ENCODE measurements at places on chromosomes 16 and 17.

- DNase-seq: peak; percentile 29
Measured at GRCh38 chr17:65345261-65346005, 208.3 kb downstream of the RGS9 start.

GRCh38 chr17:50594128-50594823, 33.8 kb downstream of the CACNA1G start:
- no peak for DNase-seq

GRCh38 chr16:62253966-62254365, 217.7 kb upstream of the CDH8 start:
- no peak for DNase-seq

- no peak for DNase-seq
Measured at GRCh38 chr16:85372627-85373372, 240.3 kb upstream of the GSE1 start.

DNA sequence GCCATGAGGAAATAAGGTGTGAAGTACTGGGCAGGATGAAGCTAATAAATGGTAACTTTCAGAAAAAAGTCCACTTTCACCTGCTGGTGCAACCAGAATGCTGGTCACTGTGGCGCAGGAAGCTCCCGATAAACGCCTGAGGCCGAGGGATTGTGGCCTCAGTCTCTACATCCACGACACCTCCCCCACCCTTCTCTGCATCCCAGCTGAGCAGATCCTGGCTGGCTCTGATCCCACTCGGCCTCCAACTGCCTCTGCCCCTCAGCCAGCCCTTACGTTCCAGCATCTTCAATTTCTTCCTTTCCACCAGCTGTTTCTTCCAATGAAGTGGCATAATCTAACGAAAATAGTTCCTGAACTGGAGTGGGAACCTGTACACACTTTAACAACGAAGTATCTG, 49.5 kb downstream of the COX4I1 start:
- DNase-seq: no peak

GRCh38 chr17:75078284-75079022, 9.3 kb upstream of the SLC16A5 start:
- no peak for DNase-seq

- DNase-seq: no peak
Measured at GRCh38 chr16:66596986-66597848, 7.3 kb upstream of the CMTM3 start.

GRCh38 chr17:58096892-58097291, 13.7 kb downstream of the DYNLL2 start:
- DNase-seq: no peak

DNA sequence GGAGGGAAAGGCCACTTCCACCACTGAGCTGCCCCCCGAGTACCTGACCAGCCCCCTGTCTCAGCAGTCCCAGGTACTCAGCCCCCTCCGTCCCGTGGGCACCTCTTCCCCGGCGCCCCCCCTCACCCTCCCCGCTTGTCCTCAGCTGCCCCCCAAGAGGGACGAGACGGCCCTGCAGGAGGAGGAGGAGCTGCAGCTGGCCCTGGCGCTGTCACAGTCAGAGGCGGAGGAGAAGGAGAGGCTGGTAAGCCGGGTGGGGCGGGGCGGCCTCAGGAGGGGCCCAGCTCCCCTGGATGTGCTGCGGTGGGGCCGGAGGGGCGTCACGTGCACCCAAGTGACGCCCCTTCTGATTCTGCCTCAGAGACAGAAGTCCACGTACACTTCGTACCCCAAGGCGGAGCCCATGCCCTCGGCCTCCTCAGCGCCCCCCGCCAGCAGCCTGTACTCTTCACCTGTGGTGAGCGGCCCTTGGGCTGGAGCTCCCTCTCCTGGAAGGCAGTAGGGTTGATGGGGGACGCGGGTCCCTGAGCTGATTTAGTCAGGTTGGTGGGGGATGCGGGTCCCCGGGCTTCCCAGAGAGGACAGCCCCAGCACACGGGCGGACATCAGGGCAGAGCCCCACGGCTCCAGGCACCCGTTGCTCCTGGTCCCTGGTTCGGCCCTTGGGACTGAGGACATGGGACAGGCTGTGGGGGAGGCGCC, 9.5 kb upstream of the MRPL12 start:
- no peak for DNase-seq

GRCh38 chr16:68564382-68564985, 25.4 kb downstream of the ZFP90 start:
- no peak for DNase-seq

DNA sequence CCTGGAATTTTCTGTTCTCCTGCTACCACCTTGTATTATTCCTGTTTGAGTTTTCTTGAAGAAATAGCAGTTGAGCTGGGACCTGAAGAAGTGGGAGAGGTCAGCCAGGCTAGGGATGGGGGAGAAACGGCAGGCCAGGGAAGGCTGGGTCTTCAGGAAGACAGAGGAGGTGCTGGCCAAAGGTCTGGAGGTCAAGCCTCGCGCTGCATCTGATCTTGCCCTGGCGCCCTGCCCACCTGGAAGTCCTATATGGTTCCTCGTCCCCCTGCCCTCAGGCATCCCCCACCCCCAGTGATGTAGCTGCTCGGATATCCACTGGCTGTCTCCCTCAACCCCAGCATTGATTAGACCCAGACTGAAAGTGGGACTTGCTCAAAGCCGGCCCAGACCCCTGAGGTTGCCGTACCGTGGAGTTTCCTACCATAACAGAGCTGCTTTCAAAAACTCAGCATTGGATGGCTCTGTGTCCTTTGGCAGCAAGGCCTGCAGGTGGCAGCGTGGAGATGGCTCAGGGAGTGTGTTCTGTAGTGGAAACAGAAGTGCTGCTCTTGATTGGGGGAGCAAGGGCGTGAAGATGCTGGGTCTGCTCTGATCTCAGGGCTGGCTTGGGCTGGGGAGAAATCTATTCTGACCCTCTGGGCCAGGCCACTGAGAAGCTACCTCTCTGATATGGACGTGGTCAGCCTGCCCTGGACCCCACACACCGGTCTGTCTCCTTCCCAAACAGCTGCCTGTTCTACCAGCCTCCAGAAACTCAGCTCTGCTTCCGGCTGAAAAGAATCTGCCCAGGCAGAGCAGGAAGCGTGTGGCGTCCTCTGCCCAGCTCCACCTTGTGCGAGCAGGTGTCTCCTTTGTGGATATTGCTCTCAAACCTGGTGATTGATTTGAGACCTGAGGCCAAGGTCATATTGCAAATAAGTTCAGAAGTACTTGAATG, 107.0 kb upstream of the CACNG5 start:
- no peak for DNase-seq

- no peak for DNase-seq
Measured at GRCh38 chr16:3131755-3132377, 3.0 kb upstream of the ZNF213 start.

DNA sequence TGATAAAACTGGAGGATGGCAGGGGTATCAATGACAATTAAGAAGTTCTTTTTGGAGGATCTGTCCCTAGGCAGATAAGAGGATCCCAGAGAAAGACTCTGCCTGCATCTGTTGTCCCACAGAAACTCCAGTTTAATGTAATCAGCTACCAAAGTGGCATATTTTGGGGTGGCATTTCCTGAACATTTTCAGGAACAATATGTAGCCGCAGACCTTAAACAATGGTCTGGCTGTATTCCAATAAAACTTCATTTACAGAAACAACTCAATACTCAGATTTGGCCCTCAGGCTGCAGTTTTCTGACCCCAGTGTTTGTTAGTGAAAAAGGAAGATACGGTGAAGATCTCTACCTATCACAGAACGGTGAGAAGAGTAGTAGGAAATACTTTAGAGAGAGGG, 46.1 kb downstream of the KCNJ16 start:
- DNase-seq: no peak

DNA sequence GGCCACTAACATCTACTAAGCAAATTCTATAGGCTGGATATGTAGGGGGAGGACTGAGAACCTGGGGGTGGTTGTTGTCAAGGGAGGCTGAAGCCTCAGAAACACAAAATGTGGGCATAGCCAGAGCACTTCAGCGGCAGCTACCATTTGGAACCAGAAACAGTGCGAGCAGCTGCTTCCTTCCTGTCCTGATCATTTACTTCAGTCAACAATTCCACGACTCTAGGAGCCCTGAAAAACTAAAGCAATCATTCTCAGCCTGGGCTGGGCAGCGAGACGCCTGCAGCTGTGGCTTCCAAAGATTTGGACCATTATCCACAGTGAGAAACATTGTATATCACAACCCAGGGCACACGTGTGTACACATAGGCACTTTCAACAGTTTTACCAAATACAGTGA, 93.9 kb upstream of the WSCD1 start:
- no peak for DNase-seq

DNA sequence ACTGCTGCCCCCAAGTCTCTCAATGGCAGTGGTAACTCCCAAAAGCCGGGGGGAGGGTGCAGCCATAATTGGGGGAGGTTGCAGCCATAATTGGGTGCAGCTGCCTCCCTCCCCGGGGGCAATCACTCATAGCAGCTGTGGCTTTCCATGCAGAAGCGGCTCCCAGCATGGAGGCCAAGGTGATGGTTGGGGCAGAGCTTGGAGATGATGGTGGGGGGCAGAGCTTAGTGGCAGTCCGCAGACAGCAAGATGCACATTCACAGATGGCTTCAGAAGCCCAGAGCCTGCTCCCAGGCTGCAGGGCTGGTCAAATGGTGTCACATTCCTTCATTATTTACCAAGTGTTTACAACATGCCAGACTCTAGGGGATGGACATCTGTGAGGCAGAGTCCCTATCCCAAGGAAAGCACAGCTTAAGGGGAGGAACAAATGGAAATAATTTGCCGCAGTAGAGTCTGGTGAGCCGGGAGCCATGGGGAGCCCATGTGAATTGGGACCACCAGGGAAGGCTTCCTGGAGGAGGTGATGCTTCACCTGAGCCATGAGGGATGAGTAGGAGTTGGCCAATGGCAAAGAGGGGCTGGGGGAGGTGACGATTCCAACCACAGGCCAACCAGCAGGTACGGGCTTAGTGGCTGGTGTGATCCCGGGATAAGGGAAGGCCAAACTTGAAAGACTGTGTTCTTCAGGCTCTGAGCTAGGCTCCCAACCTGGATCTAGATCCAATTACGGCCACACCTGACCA, 8.1 kb downstream of the DOC2B start:
- no peak for DNase-seq

DNA sequence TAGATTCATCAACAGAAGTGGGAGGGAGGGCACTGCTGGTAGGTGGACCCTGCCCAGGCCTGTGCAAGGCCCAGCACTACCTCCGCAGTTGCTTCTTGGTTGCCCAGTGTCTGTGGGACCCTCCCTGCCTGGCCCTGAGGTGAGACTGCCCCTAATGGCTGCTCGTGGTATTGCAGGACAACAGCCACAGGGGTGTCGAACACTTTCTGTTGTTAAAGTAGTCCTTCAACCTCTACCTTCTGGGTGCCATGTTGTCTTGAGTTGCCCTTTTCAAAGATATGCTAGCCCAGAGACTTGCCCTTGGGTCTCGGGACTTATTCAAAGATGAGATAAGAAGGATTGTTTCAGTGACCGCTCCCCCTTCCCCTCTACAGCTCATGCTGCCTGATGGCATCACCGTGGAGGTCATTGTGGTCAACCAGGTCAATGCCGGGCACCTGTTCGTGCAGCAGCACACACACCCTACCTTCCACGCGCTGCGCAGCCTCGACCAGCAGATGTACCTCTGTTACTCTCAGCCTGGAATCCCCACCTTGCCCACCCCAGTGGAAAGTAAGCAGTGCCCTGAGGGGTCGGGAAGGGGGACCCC, 29.1 kb downstream of the AKAP1 start:
- DNase-seq: peak; percentile 58

DNA sequence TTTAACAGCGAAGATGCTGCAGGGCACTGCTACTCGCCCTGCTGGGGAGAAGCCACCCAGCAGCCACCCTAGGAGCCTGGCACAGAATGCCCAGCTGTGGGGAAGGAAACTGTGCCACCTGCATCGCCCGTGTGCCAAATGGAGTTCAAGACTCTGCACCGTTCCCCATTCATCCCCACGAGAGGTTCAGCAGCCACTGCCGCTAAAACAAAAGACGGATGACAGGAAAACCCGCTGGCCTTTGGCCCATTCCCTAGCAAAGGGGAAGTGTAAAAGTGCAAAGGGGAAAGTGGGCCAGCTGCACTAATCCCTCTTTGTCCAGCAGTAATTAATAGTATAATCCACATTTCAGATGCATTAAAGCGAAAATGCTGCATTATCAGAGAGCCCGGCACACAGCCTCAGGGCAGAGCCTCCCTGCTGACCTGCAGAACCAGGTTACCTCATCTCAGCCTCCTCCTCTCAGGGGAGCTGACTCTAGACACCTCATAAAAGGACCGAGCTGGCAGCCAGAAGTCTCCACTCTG, 37.7 kb downstream of the ZFHX3 start:
- DNase-seq: no peak

DNA sequence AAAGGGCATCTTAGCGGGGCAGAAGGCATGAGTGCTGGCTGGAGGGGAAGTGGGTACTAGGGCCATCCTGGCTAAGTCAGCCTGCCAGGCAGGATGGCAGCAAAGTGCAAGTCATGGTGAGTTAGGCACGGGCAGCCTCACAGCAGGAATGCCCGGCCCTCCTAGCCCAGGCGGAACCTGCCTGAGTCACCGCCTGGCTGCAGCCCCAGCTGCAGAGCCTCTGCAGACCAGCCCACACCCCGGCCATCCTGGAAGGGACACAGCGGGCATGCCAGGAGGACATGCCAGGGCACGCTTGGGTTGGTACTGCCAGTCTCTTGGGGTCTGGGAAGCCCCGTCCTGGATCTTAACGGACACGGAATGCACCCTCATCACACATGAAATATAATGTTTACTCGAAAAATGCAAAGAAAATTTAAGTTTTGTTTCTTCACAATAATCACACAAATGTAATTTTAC, 5.0 kb upstream of the ALDH3A1 start:
- DNase-seq: no peak

DNA sequence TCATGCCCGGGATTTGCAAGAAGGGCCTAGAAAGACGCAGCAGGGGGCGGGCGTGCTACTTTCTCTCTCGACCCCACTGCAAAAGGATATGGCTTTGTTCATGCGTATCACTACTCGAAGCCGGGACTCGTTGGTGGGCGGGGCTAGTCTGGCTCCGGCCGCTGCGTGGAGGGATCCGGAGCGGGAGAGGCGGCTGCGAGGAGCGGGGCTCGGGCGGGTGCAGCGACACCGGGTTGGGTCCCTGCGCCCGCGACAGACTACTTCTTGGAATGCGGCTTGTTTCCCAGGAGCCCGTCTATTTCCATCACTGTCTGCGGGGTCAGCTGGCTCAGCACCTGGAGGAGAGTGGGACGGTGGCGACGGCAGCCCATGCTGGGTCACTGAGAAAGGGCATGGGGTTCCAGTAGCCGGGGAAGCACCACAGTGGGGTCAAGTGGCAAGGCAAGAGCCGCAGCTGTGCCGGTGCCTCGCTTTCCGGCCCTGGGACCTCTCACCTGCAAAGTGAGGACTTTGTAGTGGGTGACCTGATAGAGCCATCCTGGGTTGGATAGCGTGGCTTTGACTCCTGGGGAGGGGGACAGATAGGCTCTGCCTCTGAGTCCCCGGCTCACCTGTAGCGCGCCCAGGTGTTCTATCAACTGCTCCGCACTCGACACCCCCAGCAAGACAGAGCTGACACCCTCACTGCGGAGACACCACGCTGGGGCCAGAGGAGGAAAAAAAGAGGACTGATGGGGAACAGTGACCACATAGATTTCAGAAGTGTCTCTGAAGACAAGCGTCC, 6.6 kb downstream of the KCNAB3 start:
- DNase-seq: peak; percentile 88

- no peak for DNase-seq
Measured at GRCh38 chr17:27453471-27453870, 2.8 kb upstream of the KSR1 start.

- DNase-seq: no peak
Measured at GRCh38 chr17:80358861-80359260, 56.1 kb upstream of the ENDOV start.

Measured in naive thymus-derived CD4-positive, alpha-beta T cell (primary cell).